ENCODE measurements at places on chromosomes 16 and 17. TPM values are rescaled to one million over a fixed set of nuclear protein-coding genes. Genes with fewer than 3 reads are reported as not detected.

DNA sequence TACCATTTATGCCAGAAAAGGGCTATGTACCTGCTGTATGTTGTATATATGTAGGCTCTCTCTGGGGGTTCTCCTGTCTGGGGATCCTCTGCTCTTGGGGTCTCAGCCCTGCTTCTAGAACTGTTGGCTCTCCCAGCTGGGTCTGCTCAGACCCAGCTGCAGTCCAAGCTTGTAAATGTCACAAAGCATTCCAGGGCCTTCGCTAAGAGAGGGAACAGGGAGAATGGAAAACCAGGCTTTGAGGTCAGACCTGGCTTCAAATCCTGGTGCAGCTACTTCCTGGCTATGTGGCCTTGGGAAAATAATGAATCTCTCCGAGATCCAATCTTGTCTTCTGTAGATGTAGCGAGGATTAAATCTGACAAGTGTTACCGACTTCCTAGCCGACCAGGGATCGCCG lies 44.0 kb downstream of the NLRP1 start:
- no peaks in the 10 kb centered on the region for H3K27me3 ChIP-seq
- peaks cover 14% of the 10 kb centered on the region for H3K36me3 ChIP-seq
- no peak for DNase-seq
- H3K27ac ChIP-seq, result no peak overlapping the region

GRCh38 chr17:57597101-57597500 lies 148.0 kb downstream of the CCDC182 start:
- peaks cover 12% of the 10 kb centered on the region for H3K4me1 ChIP-seq
- H3K27ac ChIP-seq, result no peak overlapping the region
- H3K4me3 ChIP-seq, result no peak overlapping the region

SMIM5 gene
- 2.3 TPM for total RNA-seq

- H3K27me3 ChIP-seq, result no peaks in the 10 kb centered on the region
- no peaks in the 10 kb centered on the region for H3K4me1 ChIP-seq
- no peak for DNase-seq
- H3K4me3 ChIP-seq, result no peak overlapping the region
Observed at GRCh38 chr16:80122115-80122514, 418.7 kb upstream of the DYNLRB2 start.

GRCh38 chr16:75660321-75660720 lies 12.7 kb downstream of the TERF2IP start:
- peaks cover 34% of the 10 kb centered on the region for H3K36me3 ChIP-seq
- no peak for DNase-seq
- H3K27ac ChIP-seq, result no peak overlapping the region

DNA sequence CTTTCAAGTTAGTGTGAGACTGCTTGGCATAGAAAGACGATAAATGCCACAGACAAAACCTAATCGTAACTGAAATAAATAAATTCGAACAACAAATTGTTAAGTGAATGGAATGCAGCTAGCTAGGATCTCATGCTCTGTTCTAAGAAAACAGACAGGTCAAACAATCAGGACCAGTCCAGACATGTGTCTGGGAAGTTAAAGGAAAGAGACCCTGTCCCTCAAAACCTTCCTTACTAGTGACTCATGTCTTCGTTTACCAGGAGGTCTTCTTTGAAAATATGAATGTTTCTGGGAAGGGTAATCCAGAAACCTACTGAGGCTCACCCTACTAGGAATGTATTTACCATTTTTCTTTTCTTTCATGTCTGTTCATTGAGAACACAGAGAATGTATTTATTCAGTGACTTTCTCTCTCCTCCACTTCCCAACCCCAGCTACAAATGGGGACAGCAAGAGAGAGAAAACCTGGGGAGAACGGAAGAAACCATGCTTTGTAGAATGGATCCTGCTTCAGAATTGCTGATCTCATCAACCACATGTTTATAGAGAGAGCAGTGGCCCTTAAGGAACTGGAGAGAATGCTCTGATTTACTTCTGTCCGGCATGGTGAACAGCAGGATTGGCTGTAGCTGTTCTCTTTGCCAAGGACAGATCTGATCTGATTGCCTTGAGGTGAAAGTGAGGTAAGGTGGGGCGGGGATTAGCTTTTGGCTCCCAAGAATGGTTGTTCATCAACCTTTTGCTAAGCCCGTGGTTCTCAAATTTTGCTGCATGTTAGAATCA lies 39.4 kb upstream of the DHX8 start:
- H3K4me3 ChIP-seq, result no peak overlapping the region
- H3K27ac ChIP-seq, result peak overlapping the region; percentile 92
- peaks cover 29% of the 10 kb centered on the region for H3K4me1 ChIP-seq
- H3K36me3 ChIP-seq, result no peaks in the 10 kb centered on the region
- peak; percentile 84 for DNase-seq

DNA sequence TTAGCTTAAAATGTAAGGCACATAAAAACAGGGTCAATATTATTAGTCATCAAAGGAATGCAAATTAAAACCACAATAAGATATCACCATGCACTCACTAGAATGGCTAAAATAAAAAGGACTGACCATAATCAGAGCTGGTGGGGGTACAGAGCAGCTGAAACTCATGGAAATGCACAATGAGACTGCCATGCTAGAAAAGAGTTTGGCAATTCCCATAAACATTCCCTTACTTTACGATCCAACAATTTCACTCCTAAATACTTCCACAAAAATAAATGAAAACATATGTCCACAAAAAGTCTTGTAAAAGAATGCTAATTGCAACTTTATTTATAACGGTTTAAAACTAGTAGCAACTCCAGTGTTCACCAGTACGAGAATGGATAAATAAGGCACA lies 36.1 kb upstream of the ERCC4 start:
- H3K4me1 ChIP-seq, result no peaks in the 10 kb centered on the region
- DNase-seq, result no peak
- H3K27ac ChIP-seq, result no peak overlapping the region
- H3K4me3 ChIP-seq, result no peak overlapping the region
- H3K27me3 ChIP-seq, result no peaks in the 10 kb centered on the region

DNA sequence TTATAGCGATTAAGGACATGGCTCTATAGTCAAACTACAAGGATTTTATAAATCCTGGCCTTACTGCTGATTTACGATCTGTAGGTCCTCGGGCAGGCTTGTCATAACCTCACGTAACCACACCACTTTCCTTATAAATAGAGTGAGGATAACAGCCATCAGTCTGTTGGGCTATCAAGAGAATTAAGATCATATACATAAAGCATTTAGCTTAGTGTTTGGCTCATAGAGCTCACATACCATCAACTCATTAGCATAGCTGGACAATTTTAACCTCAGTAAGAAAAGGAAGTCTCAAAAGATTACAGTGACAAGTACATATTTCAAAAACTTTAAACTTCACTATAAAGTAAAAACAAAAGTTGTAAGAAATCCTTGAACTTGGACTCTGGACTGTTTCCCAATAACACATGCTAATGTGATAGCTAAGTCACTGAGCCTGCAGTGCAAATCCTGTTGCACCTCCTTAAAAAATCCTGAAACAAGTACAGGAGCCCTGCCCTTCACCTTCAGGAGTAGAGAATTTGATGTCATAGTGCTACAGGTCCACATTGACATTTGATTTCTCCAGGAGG lies 20.8 kb upstream of the CLEC3A start:
- DNase-seq, result no peak
- no peaks in the 10 kb centered on the region for H3K36me3 ChIP-seq
- H3K27me3 ChIP-seq, result no peaks in the 10 kb centered on the region
- no peak overlapping the region for H3K4me3 ChIP-seq
- no peak overlapping the region for H3K27ac ChIP-seq

- DNase-seq, result no peak
- no peak overlapping the region for H3K4me3 ChIP-seq
Observed at GRCh38 chr17:27363326-27363725, 69.4 kb downstream of the WSB1 start.

SYCE1L gene
- total RNA-seq, result not detected

FBXW10 gene
- total RNA-seq, result 1.2 TPM

COTL1 gene
- 32.9 TPM for total RNA-seq

DNA sequence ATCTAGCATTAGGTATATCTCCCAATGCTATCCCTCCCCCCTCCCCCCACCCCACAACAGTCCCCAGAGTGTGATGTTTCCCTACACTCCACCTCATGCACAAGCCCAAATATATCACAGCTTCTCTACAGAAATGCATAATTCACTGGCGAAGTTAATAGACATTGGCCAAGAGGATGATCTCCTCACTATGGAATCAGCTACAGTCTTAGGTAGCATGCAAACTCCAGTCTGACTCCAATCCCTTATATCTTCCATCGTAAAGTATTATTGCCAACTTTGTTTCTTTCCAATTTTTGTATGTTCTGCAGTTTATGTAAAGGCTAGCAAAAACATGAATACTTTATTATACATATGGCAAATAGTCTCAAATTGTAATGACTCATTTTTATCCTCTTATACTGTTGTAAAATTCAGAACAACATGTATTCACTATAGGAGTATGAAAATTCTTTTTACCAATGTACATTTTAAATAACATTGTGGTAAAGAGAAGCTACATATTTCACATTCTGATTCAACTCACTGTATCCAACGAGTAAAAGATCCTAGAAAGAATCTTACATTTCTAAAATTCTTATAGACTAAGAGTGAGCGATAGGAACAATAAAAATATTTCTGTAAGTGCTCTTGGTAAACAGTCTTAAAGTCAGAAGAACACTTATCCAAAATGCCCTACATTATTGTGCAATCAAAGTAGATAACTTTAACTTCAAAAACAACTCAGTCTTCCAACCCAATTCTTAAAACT lies 871 bp downstream of the ABCA8 start:
- peak overlapping the region; percentile 44 for H3K27ac ChIP-seq
- H3K4me3 ChIP-seq, result no peak overlapping the region
- H3K4me1 ChIP-seq, result peaks cover 4% of the 10 kb centered on the region
- DNase-seq, result no peak
- H3K27me3 ChIP-seq, result no peaks in the 10 kb centered on the region

GRCh38 chr17:6100146-6100545 lies 30.0 kb downstream of the WSCD1 start:
- H3K27me3 ChIP-seq, result no peaks in the 10 kb centered on the region
- H3K36me3 ChIP-seq, result no peaks in the 10 kb centered on the region
- no peak overlapping the region for H3K27ac ChIP-seq
- H3K4me1 ChIP-seq, result no peaks in the 10 kb centered on the region

SPOP gene
- total RNA-seq, result 78.5 TPM

KIF2B gene
- 0.11 TPM for total RNA-seq

DNA sequence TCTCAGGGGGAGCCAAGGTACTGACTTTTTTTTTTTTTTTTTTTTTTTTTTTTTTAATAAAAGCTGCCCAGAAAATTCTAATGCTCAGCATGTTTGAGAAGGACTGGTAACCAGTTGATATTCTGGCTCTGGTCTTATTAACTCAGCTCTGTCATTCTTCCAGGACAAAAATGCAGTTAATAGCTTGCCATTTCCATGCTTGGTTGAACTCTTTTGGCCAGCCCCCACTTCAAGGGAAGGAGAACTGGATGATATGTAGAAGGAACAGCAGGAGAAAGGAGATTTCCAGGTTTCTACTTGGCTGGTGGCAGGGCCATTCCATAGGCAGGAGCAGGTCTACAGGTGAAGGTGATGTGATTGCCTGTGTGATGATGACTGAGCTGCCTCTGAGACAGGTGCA lies 59.2 kb upstream of the TANC2 start:
- H3K4me1 ChIP-seq, result no peaks in the 10 kb centered on the region
- no peak overlapping the region for H3K27ac ChIP-seq
- DNase-seq, result no peak
- no peaks in the 10 kb centered on the region for H3K27me3 ChIP-seq
- H3K4me3 ChIP-seq, result no peak overlapping the region

DNA sequence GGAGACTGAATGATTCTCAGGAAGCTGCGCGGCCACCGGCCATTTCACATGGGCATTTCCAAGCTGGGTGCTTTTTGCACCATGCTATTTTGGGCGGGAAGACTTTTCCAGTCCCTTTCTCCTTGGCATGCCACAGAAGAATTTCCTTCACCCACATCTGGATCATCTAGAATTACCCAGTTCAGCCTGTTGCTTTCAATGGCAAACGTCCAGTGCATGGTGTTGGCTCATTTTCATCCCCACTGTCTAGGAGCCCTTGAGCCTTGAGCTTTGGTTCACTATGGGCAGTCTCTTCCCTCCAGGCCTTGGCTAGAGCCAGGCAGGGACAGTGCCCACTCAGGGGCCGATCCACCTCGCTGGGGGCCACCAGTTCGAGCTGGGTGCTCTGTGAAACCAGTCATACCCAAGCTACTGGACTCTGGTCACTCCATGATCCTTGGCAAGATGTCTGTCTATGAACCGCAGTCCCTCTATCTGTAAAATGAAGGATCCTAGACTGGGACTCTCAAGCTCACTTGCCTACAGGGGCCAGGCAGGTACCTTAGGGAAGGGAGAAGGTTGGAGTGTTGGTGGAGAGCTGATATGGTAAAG lies 71.1 kb downstream of the CYLD start:
- no peak overlapping the region for H3K27ac ChIP-seq
- no peak overlapping the region for H3K4me3 ChIP-seq
- no peaks in the 10 kb centered on the region for H3K4me1 ChIP-seq

DNA sequence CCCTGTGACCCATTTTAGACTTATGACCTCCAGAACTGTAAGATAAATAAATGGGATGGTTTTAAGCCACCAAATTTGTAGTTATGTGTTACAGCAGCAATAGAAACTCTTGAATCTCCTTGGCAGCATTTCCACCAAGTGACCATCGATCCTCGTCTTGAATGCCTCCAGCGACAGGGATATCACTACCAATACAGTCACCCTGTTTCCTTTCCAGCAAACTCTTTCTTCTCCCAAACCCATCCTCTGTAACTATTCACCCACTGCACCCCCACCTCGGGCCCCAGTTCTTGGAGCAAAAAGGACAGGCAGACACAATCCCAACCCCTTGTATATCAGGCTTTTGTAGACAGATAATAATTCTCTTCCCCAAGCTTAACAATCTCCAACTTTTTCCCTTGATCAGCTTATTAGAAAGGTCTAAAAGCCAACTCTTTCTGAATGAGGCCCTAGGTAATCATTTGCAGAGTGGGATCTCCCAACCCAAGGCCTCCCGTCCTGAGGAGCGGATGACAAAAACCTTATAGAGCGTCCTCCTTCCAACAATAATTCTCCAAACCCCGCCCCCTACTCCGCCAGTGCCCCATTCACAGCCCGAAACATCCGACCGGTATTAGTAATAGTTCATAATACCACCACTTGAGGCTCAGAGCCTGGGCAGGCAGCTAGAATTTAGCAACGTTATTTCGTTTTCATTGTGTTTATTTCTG lies 14.7 kb upstream of the PLLP start:
- H3K4me3 ChIP-seq, result peak overlapping the region; percentile 26
- peak overlapping the region; percentile 86 for H3K27ac ChIP-seq
- no peaks in the 10 kb centered on the region for H3K27me3 ChIP-seq
- H3K4me1 ChIP-seq, result peaks cover 24% of the 10 kb centered on the region
- DNase-seq, result no peak
- no peaks in the 10 kb centered on the region for H3K36me3 ChIP-seq

ABCA6 gene
- 99.0 TPM for total RNA-seq
